Hematopoietic multipotent progenitor cell (in vitro differentiated cells): ENCODE measurements at places on chromosomes 16 and 17.

- no peak for DNase-seq
Observed at GRCh38 chr16:49603956-49604355, 230.4 kb downstream of the C16orf78 start.

- DNase-seq = no peak
Observed at GRCh38 chr17:42141382-42141781, 13.4 kb downstream of the RAB5C start.

DNA sequence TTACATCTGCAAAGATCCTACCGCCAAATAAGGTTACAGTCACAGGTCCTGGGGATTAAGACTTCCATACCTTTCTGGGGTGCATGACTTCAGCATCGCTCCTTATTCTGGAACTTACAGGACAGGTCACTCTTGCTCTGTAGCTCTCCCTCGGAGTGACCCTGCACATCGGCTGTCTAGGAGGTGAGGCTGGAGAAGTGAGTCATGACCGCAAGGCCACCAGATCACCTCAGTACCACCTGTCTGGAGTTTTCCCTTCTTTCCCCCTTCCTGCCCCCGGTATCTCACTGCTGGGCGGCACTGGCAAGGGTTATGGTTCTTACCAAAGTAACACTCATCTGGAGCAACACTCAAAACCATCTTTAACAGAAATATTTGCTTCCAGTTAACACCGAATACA lies 374.8 kb downstream of the SLC39A11 start:
- DNase-seq = no peak

DNA sequence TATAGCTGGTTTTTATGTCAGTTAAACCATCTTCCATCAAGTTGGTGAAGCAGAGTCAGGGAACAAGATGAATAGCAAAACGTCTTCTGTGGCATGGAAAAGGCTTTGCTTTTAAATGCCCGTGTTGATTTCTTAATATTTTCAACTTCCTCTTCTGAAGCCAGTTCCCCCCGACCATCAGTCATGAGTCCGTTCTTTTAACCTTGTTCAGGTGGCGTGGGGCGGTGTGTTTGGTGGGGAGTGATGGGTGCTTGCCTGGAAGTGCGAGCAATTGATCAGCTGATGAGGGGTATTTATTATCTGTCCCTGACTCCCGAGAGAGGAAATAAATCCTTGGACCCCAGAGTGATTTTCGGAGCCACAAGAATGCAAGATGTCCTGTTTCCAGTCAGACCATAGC lies 147.1 kb downstream of the WWOX start:
- no peak for DNase-seq

DNA sequence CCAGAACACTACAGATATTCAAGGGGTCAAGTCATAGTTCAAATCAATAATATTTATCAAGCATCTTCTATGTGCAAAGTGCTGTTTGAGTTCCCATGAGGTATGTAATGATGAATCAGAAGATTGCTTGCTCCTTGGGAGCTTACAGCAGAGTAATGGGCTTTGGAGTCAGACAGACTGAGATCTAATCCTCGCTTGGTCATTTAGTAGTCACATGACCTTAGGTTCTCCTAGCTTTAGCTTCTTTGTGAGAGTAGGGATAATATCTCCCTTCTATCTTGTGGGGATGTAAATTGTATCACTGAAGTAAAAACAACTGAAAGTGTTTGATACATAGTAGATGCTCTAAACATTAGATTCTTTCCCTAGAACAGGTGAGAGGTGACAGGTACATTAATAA lies 30.1 kb downstream of the SNX11 start:
- DNase-seq = no peak

DNA sequence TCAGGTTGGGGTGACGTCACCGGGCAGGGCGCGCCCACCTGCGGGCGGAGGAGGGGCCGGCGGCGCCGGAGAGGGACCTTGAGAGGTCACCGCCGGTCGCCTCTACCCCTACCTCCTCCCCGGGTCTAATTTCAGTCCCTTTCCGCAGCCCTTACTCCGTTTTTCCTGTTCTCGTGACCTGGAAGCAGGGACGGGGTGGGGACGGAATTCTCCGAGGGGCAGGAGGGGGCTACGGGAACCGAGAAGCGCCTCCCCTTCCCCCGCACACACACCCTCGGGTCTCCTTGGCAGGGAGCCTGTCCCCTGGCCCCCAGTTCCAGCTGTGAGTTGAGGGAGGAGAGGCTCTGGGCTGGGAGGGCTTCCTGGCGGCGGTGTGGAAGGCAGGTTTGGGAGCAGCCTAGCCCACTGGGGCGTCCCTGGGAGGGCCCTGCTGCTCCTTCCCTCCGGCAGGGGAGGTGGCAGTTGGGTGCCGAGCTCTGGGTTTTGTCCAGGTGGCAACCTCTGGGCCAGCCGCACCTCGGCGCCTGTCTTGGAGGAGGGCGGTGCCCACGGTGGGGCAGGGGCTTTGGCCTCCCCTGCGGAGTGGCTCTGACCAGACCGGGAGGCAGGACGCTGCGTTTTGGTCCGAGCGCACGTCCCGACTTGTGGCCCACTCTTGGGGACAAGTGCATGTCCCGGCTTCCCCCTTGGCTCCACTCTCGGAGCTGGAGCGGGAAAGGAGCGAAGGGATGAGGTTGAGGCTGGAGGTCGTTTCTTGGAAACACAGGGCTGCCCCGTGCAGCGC lies 773 bp downstream of the SYNGR3 start:
- no peak for DNase-seq

DNA sequence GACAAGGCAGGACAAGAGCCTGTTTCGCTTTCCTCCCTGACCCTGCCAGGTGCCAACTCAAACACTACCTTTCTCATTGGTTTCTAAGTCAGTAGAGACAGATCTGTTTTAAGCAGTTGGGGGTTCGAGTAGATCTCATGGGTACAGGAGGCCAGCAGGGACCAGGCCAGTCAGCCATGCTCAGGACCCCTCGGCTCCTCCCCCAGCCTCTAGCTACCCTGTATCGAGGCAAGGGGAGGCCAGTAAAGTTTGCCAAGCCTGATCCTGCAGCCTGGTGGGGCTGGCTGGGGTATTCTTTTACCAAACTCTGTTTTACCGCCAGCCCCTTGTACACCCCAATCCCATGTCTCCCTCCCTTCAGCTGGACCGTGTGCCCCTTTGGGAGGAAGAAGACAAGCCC lies 26.6 kb downstream of the OR1D5 start:
- no peak for DNase-seq

DNA sequence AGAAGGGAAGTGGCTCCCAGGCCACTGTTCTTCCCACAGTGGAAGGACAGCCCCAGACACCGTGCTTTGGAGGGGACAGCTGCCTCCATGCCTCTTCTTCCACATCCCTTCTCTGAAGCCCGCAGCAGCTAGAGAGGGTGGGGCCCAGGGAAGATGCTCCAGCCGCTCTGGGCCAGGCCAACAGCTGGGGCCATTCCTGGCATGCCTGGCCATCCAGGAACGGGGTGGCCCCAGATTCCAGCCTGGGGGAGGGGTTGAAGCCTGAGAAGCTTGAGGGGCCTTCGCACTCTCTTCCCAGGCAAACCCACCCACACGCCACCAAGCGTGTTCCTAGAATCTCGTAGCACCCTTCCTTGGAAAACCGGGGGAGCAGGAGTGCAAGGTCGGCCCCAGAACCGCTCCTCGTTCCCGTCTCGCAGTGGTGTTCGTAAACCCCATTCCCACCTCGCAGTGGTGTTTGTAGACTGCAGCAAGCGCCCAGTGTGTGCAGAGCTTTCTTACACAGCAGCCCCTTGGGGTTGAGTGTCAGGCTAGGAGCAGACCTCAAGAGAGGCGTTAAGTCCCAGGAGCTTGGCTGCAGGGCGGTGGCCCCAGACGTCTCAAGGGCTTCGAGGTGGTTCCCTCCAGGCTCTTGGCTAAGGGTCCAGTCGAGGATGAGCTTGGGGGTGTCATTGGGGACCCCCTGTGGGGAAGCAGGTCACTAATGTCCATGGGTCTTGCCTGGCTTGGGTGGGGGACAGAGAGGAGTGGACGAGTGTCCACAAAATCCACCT lies 2.7 kb downstream of the CDH15 start:
- no peak for DNase-seq
